ENCODE measurements at places on chromosomes 5 and 9.

- DNase-seq: no peak
Measured at GRCh38 chr9:130118841-130119518, 53.2 kb upstream of the NCS1 start.

DNA sequence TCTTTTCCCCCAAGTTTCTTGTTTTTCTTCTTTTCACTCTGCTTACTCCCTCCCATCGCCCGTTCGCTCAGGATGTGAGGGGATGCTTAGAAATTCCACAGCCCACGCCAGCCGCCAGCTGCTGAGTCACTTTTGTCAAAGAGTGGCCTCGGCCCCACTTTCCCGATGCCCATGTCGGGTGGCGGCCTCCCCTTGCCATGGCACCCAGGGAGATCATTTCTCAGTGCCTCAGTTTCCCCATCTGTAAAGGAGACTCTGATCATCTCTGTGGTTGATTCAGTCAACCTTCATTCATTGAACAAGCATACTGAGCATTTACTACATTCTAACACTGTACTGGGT, 353 bp upstream of the PDGFRB start:
- DNase-seq: no peak

GRCh38 chr5:68074633-68075032, 140.9 kb upstream of the PIK3R1 start:
- no peak for DNase-seq

DNA sequence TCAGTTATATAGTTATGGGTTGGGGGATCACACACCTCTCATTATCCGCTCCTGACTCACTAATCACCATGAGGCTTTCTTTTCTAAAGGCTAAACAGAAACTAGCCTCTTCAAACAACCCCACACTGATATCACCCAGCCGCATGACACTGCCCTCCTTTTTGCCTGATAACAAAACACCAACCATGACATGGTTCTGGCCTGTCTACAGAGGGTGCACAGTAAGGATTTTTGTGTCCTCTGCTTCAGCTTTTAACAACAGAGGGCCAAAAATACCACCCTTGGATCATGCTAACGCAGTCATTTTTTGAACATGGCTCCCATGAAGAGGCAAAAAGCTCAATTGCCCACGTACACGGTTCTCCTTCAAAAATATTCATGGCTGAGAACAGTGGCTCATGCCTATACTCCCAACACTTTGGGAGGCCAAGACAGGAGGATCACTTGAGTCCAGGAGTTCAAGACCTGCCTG, 4.0 kb downstream of the CMBL start:
- no peak for DNase-seq

- peak; percentile 24 for DNase-seq
Measured at GRCh38 chr5:94613583-94613982, 4.8 kb downstream of the KIAA0825 start.

Measured in CD4-positive, alpha-beta T cell treated with Interleukin-2 at 100 ng/mL for 4 hours (primary cell).